ENCODE measurements at places on chromosomes 7 and 10.

DNA sequence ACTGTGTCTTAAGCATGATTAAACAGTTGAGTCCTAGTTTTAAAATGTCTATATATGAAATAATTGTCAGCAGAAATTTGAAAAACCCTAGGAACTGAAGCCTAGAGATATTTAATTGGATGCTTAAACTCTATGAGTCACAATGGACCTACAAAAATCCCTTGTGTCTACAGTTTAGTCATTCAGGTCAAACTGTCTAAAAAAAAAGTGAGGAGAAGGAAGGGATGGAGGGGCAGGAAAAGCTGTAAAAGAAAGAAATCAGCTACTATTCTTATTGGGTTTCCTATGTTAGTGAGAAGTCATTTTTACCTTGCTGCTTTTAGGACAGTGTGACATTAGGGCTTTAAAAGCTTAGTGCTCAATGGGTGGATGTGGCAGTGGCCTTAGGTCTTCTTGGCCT is 406.1 kb upstream of the FZD8 start:
- DNase-seq = no peak

DNA sequence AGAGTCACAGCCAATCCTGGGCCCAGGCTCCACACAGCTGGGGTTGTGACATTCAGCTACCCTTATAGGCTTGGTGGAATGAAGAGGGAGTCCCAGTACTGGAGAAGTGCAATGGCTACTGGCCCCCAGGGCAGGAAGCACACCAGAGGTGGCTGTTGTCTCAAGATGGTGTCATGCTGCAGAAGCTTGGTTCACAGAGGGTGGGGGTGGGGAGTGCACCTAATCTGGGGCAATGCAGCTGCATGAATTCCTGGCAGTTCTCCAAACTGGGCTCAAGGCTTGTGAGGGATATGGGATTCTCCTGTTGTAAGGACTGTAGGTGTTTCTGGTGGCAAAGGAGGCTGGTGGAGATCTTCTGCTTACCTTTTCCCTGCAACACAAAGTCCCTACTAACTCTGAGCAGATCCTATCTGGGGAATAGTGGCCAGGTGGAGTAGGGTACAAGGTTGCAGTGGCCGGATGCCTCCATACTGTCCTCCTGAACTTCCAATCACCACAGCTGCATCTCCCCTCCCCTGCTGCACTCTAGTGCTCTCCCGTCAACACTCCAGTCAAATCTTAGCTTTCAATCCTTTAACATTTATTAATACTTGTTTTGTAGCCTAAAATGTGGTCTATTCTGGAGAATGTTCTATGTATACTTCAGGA is 27.4 kb upstream of the PLA2G12B start:
- no peak for DNase-seq

DNA sequence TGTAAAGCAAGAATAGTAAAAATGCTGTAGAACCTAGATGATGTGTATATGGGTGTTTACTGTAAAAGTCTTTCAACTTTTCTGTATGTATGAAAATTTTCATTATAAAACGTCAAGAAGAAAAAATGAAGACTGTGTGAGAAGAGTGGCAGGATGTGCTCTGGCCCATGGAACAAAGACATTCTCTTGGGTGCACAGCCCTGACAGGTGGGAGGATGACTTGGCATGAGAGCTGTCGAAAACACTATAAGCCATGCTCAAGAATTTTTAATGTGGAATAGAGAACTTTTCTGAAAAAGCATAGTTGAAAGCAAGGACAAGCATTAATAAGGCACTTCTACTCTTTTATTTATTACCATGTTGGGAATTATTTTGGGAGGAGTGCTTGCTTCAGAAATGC is 184.1 kb upstream of the PRR15 start:
- DNase-seq = no peak

DNA sequence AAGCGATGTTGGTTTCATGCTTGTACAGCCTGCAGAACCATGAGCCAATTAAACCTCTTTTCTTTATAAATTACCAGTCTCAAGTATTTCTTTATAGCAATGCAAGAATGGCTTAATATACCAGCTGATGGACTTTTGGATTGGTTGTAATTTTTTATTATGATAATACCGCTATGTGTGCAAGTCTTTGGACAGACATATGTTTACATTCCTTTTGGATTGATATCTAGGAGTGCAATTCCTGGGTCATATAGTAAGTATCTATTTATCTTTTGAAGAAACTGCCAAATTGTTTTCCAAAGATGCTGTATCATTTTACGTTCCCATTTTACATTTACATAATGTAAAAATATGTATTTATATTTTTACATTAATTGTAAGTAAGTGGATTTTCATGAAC is 81.2 kb upstream of the PIP4K2A start:
- DNase-seq = no peak

DNA sequence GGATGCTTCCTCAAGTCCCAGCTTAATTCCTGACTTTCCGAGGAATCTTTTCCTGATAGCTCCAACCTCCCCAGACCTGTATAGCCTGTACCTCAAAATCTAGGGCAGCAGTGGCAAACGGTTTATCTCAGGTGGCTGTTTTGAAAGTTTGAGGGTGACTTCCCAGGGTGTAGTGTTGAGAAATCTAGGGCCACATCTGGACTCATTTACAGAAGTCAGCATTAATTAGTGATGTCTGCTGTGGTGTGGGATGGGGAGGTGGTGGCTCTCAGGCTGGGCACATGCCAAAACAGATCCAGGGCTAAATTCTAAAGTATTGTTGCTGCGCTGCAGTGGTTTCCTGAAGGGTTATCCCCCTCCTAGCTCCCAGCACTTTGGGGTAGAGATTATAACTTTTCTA is 38.0 kb downstream of the UNC5B start:
- DNase-seq = no peak

DNA sequence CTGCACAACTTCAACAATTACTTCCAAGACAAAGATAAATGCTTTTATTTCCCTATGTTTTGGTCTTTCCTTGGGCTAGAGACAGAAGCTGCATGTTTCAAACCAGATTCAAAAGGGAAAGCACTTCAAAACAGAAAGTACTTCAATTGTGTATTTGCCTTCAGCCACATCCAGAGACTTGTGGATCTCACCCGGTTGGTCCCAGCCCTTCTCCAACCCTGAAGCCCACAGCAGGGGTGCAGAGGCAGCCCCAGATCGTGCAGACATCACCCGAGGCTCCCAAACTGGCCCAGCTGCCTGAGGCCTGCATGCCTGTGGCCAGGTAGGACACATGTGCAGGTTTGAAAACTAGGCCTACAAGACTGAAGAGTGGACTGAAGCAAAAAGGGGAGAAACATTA is 80.8 kb downstream of the ALOX5 start:
- no peak for DNase-seq

GRCh38 chr7:151689196-151689971 is 169.7 kb upstream of the RHEB start:
- DNase-seq = no peak

DNA sequence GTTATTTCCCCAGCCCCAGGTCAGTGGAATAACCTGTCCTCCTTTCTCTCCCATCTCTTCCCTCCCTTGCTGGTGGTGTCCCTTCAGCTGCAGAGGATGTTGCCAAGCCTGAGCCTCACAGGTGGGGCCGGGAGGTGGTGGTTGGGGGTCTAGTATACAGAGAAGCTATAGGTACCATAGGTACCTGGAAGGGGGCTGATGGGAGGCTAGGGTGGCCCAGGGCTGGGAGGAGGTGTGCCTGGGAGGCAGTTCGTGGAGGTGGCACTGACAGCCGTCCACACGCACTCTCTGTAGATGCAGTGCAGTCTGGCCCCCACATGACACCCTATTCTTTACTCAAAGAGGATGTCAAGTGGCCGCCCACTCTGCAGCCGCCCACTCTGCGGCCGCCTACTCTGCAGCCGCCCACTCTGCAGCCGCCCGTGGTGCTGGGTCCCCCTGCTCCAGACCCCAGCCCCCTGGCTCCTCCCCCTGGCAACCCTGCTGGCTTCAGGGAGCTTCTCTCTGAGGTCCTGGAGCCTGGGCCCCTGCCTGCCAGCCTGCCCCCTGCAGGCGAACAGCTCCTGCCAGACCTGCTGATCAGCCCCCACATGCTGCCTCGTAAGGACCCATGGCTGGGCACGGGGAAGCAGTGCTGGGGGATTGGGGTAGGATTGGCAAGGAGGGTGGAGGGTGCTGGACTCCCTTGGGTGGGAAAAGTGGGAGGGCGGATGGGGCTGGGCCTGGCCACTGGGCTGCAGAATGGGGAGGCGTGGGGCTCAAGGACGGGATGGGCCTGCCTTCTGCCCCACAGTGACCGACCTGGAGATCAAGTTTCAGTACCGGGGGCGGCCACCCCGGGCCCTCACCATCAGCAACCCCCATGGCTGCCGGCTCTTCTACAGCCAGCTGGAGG is 9.5 kb downstream of the IRF5 start:
- DNase-seq = no peak

DNA sequence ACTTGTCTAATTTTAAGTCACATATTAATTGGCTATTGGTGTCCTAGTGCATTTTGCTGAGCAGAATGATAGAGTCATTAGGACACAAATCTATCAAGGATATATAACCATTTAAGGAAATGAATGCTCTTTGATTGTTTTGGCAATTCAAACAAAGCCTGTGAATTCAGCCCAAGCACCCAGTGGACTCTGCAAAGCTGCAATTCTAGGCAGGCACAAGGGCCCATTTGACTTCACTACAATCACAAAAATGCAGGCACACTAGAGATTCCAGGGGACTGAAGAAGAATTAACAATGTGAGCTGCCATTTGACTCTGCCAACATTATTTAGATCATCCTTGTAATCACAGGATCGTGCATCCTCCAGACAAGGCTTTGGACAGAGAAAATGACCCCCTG is 544.2 kb upstream of the PHF14 start:
- DNase-seq = no peak

DNA sequence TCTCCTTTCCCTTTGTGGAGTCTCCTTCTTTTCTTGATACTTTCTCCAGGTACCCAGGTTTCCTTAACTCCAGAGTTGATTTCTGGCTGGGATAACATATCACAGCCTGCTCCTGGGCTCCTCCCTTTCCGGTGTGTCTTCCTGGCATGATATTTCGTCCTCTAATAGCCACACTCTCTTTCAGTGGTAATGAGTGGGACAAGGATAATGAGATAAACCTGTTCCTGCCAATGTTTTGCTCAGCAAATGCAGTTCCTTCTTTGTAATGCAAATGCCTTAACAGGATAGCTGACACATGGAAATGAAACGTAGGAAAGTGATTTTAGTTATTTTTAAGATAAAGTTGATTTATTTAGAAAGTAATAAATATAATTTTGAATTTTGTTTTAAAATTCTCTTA is 168.6 kb downstream of the NRP1 start:
- DNase-seq = no peak

GRCh38 chr7:3267966-3268690 is 32.9 kb upstream of the SDK1 start:
- no peak for DNase-seq

- no peak for DNase-seq
Observed at GRCh38 chr7:90747516-90747915, 151.4 kb downstream of the CDK14 start.

GRCh38 chr7:72409638-72410015 is 2.5 kb downstream of the CALN1 start:
- no peak for DNase-seq

DNA sequence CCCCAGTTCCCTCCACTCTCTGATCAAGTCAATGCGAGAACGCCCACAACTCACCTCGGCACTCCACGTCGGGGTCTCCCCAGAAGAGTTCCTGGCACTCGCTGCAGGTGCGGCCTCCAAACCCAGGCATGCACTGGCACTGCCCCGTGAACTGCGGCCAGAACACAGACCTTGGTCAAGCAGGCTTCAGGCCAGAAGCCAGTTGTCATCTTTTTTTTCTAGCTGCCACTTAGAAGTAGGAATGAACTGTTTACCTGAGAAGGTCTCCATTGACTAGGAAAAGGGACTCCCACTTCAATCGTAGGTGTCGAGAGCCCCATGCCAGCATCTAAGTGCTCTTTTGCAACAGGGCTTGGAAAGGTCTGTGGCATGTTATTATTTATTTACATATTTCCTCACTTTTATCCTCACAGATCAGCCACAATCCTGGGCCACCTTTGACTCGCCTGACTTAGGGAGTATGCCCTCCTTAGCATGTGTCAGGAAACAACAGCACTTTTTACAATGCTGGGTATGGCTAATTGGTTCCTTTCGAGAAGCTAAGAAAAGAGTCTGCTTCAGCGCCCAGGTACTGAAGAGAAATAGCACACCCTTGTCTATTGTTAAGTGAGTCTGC is 51.7 kb downstream of the LAMB1 start:
- DNase-seq = no peak

GRCh38 chr7:70953331-70953741 is 178.6 kb upstream of the GALNT17 start:
- no peak for DNase-seq

DNA sequence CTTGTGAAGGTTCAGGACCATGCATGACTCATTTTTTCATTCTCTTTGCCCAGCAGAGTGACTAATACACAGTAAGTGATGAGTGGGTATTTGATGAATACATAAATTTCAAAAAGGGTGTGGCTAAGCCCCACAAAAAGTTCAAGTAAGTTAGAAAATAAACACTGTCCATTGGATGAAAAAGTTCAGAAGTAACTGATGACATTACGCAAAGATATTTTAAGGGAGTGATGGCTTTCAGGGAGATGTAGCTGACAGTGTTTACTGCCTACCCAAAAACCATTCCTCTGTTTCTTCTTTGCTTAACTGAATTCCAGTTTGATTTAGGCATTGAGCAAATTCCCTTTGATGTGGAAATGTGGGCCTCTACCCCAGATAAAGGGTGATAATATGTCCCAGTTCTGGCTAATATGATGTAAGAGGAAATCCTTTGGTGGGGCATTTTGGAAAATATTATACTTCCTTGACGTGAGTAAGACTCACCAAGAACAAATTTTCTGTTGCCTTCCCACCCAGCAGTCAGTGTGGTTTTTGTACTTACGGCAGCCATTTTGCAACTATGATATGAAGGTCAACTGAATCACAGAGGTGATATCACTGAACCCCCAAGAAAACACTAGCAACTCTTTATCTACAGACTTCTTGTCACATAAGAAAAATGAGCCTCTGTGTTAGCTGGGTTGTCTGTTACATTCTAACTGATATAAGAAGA is 29.0 kb upstream of the EBLN1 start:
- no peak for DNase-seq

GRCh38 chr10:30215623-30216022 is 133.5 kb downstream of the MTPAP start:
- no peak for DNase-seq

DNA sequence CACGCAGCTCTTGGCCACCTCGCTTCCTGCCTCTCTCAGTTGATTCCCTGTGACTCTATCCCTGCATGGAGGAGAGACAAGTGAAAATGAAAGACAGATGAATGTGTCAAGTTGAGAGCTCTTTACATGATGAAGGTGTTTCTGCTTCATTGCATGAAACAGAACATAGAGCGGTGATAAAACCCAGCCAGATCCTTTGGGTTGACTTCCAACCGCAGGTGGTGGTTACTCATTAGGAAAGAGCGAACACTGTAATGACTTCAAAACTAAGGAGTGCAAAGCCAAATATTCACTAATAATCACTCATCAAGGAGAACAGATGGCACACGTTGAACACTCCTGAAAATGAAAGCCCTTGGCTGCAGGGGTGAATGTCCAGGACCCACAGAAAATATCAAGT is 31.8 kb upstream of the WDR11 start:
- DNase-seq = no peak

Measured in cortex of kidney (tissue), 1 donor.